ENCODE measurements at places on chromosomes 13 and 19.

GRCh38 chr19:9939301-9939913 lies 3.1 kb upstream of the OLFM2 start:
- H3K4me1 ChIP-seq, result peaks cover 8% of the 10 kb centered on the region
- peaks cover 31% of the 10 kb centered on the region for H3K27me3 ChIP-seq
- no peak overlapping the region for H3K27ac ChIP-seq
- no peak for DNase-seq
- no peaks in the 10 kb centered on the region for H3K36me3 ChIP-seq

DNA sequence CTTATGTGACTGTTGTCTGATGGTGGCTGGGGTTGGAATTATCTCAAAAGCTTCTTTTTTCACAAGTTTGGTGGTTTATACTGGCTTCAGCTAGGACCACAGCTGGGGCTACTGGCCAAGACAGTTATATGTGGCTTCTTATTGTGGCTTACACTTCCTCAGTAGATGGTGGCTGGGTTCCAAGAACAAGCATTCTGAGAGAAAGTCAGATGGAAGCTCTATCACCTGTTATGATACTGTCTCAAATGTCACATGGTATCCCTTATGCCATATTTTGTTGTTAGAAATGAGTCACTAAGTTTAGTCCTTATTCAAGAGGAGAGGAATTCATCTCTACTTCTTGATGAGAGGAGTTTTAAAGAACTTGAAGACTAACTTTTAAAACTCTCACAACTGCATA lies 41.6 kb downstream of the NDFIP2 start:
- H3K4me3 ChIP-seq, result peak overlapping the region; percentile 76
- H3K4me1 ChIP-seq, result peaks cover 43% of the 10 kb centered on the region
- peaks cover 37% of the 10 kb centered on the region for H3K36me3 ChIP-seq
- H3K27me3 ChIP-seq, result no peaks in the 10 kb centered on the region
- peak; percentile 71 for DNase-seq

DNA sequence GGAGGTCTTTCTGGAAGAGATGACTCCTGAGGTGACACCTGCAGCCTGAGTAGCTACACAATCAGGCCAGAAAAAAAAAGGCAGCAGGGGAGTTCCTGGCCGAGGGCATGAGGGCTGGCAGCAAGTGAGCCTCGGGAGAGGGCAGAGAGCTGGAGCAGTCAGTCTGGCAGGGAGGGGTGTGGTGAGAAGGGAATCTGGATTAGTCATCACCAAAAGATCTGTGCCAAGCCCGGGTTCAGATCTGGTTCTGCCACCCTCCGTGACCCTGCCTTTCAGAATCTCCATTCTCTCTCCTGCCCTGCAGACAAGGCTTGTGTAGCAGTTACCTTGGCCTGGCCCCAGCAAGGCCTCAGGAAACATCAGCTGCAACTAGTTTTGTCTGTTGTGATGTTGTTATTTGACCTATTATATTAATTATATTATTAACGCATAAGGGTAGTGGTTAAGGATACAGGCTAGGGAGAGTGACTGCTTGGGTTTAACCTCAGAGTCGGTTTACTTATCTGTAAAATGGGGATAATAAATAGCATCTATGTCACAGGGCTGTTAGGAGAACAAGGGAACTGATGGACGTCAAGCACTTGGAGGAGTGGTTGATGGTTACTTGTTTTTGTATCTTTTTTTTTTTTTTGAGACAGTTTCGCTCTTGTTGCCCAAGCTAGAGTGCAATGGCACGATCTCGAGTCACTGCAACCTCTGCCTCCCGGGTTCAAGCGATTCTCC lies 2.7 kb upstream of the CAPNS1 start:
- no peaks in the 10 kb centered on the region for H3K27me3 ChIP-seq
- H3K27ac ChIP-seq, result peak overlapping the region; percentile 27
- H3K4me3 ChIP-seq, result no peak overlapping the region
- H3K4me1 ChIP-seq, result peaks cover 21% of the 10 kb centered on the region
- no peak for DNase-seq

GRCh38 chr13:102033386-102033785 lies 368.5 kb downstream of the FGF14 start:
- H3K4me3 ChIP-seq, result no peak overlapping the region
- DNase-seq, result no peak
- H3K4me1 ChIP-seq, result no peaks in the 10 kb centered on the region
- no peaks in the 10 kb centered on the region for H3K36me3 ChIP-seq
- no peak overlapping the region for H3K27ac ChIP-seq

DNA sequence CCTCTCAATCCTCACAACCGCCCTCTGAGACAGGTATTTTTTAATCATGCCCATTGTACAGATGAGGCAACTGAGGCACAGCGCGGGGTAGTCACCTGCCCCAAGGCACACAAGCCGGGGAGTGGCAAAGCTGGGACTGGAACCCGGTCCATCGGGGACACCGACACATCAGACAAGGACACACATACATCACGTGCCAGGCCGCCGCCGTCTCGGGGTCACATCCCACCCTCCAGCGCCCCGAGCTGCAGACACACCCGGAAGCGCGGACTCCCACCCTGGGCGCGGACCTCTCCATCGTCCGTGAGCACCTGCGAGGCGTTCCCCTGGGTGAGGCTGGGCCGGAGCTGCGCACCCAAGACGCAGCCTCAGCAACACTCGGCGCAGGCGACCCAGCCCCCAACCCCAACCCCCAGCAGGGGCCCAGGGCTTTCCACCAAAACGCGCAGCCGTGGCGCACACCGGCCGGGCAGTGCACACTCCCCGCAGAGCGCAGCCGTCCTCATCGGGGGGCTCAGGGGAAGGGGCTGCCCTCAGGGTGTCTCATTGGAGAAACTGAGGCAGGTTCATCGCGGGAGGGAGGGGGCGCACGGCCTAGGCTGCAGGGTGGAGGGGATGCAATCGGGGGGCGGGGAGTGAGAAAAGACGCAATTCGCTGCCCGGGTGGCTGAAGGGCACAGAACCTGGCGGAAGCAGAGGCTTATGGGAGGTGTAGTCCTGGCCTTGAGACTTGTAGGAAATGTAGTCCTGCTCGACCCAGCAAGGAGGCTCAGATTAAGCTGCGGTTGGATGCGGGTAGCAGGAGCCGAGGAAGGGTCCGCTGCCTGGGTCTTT lies 1.9 kb upstream of the LMTK3 start:
- H3K27me3 ChIP-seq, result no peaks in the 10 kb centered on the region
- peaks cover 7% of the 10 kb centered on the region for H3K4me1 ChIP-seq
- peak; percentile 74 for DNase-seq
- H3K27ac ChIP-seq, result peak overlapping the region; percentile 64
- no peak overlapping the region for H3K4me3 ChIP-seq

DNA sequence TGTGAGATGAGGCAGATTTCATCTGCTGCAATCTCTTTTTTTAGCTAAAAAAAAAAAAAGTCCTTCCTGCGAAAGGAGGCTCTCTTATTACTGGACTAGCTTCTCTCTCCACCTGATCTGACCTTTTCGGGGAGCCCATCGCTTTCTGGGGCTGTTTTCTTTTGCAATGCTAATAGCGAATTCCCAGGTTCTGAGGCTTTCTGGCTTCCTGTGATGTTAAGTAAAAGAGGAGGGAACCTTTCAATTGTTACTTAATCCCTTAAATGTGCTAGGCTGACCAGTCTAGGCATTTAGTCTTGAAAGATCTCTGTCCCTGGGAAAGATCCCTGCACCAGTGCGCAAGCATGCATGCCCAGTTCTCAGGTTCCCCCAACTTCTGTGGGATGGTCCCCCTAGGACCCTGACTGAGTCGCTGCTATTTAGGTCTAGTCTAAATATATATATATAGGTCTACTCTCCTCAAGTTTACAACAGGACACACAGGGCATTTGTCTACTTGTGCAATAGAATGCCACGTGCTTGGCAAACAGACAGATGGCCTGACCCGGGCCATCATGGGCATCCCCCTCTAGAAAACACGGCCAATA lies 224.7 kb downstream of the ZNF536 start:
- H3K27me3 ChIP-seq, result no peaks in the 10 kb centered on the region
- no peaks in the 10 kb centered on the region for H3K4me1 ChIP-seq
- H3K27ac ChIP-seq, result no peak overlapping the region
- no peak for DNase-seq

DNA sequence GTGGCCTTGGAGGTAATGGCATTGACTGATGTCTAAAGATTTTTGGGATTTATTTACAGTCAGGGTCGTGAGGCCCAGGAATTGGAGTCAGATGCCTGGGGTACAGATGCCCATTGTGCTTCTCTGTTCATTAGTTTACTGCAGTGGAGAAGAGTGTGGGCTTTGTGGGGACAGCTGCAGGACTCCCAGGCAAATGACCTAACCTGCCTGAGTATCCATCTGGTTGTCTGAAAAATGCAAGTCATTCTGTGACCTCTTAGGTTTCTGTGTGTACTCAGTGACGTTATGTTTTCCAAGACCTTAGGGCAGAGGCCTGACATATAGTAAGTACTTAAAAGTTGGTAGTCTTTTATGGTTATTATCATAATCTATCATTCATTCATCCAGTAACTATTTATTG lies 60.5 kb downstream of the SPATA13 start:
- H3K27me3 ChIP-seq, result no peaks in the 10 kb centered on the region
- DNase-seq, result no peak
- H3K4me3 ChIP-seq, result no peak overlapping the region
- H3K27ac ChIP-seq, result no peak overlapping the region
- H3K4me1 ChIP-seq, result peaks cover 24% of the 10 kb centered on the region

- no peak overlapping the region for H3K27ac ChIP-seq
- H3K36me3 ChIP-seq, result no peaks in the 10 kb centered on the region
- no peak for DNase-seq
- no peak overlapping the region for H3K4me3 ChIP-seq
These were observed 66.8 kb downstream of the KCTD15 start for GRCh38 chr19:33863436-33863835.

- H3K36me3 ChIP-seq, result no peaks in the 10 kb centered on the region
- H3K4me1 ChIP-seq, result peaks cover 26% of the 10 kb centered on the region
- peaks cover 90% of the 10 kb centered on the region for H3K27me3 ChIP-seq
- H3K27ac ChIP-seq, result no peak overlapping the region
These were observed 4.8 kb downstream of the SLC17A7 start for GRCh38 chr19:49436381-49437017.

GRCh38 chr13:97723655-97724054 lies 229.8 kb upstream of the IPO5 start:
- H3K4me1 ChIP-seq, result no peaks in the 10 kb centered on the region
- H3K27ac ChIP-seq, result no peak overlapping the region
- no peaks in the 10 kb centered on the region for H3K27me3 ChIP-seq
- no peaks in the 10 kb centered on the region for H3K36me3 ChIP-seq

DNA sequence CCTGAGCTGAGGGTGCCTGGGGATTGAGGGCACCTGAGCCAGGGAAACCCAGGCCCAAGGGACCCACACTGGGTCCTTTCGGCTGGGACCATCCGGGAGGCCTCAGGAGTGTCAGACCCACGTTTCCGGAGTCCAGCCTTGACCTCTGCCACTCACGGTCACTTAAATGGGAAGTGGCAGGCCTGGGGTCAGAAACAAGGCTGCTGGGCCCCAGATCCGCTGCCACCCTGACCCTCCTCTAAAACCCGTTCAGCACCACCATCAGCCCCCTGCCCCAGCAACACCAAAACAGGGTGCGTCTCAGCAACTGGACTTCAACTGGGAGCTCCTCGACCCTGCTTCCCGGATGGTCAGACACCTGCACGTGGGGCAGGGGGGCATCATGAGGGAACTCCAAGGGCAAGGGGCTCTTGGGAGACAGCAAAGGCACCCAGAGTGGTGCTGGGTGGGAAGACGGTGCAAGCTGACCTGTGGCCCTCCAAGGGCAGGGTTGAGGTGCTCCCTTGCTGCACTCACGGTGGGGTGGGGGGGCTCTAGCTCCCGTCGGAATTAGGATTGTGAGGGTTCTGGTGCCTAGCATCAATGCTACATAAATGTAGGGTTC lies 1.2 kb upstream of the PLPP2 start:
- no peak overlapping the region for H3K27ac ChIP-seq
- H3K4me1 ChIP-seq, result no peaks in the 10 kb centered on the region
- H3K27me3 ChIP-seq, result peaks cover 38% of the 10 kb centered on the region
- no peaks in the 10 kb centered on the region for H3K36me3 ChIP-seq
- DNase-seq, result no peak

DNA sequence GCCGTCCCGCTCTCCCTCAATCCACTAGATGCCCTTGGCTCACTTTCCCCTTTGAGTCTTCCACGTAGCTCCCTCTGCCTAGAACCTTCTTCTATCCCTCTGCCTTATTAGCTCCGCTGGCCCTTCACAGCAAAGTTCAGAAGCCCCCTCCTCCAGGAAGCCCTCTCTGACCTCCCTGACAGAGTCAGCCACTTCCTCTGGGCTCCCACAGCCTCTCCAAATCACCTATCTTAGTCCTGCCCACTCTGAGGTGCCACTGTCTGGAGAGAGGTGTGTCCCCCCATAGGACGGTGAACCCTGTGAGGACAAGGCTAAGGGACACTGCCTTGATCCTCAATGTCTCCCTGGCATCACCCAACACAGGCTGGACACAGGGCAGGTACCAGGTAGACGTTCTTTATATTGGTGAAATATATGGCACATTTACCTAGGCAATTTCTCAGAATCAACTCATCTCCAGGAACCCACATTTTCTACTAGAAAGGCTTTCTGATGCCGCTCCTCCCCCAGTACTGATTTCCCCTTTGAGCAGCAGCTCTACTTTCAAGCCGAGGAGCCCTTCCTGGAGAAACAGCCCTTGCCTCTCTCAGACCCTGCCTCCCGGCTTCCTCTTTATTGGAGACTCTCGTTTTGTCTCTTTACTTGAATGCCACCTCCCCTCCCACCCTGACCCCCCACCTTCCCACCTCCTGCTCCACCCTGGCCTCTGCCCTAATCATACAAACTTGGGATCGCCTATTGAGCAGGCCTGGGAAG lies 3.4 kb upstream of the TGFB1 start:
- no peak for DNase-seq
- H3K27ac ChIP-seq, result peak overlapping the region; percentile 92
- no peaks in the 10 kb centered on the region for H3K27me3 ChIP-seq
- H3K4me3 ChIP-seq, result peak overlapping the region; percentile 77
- H3K4me1 ChIP-seq, result peaks cover 36% of the 10 kb centered on the region

DNA sequence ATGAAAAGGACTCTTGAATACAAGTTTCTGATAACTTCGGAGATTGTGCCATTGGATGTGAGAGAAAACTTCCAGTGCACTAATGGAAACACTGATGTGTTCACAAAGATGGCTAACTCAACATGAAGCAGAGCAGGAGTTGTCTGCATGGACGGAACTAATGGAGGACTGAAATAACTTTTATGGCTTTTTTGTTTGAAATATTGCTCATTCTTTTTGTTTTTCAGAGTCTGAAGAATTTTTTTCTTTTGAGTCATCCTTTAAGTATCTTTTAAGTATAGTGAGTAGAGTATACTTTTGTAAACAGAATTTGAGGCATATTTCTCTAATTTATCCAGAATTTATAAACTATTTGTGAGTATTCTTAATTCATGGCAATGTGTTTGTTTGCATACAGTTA lies 25.7 kb downstream of the CRYL1 start:
- peaks cover 12% of the 10 kb centered on the region for H3K36me3 ChIP-seq
- no peak overlapping the region for H3K27ac ChIP-seq
- peaks cover 2% of the 10 kb centered on the region for H3K4me1 ChIP-seq
- H3K4me3 ChIP-seq, result no peak overlapping the region
- no peaks in the 10 kb centered on the region for H3K27me3 ChIP-seq

GRCh38 chr13:28557725-28558520 lies 63.0 kb upstream of the FLT1 start:
- H3K4me3 ChIP-seq, result no peak overlapping the region
- no peak for DNase-seq
- H3K4me1 ChIP-seq, result no peaks in the 10 kb centered on the region
- no peaks in the 10 kb centered on the region for H3K36me3 ChIP-seq
- peaks cover 4% of the 10 kb centered on the region for H3K27me3 ChIP-seq
- no peak overlapping the region for H3K27ac ChIP-seq

- H3K4me3 ChIP-seq, result no peak overlapping the region
- peaks cover 13% of the 10 kb centered on the region for H3K4me1 ChIP-seq
- H3K36me3 ChIP-seq, result no peaks in the 10 kb centered on the region
- no peak for DNase-seq
These were observed 10.3 kb downstream of the PLD3 start for GRCh38 chr19:40358773-40359172.

GRCh38 chr19:33720691-33721682 lies 75.7 kb upstream of the KCTD15 start:
- no peak for DNase-seq
- H3K4me1 ChIP-seq, result no peaks in the 10 kb centered on the region
- no peaks in the 10 kb centered on the region for H3K36me3 ChIP-seq
- H3K27ac ChIP-seq, result no peak overlapping the region
- H3K4me3 ChIP-seq, result no peak overlapping the region
